ENCODE measurements at places on chromosomes 1 and 21.

- no peak for DNase-seq
Observed at GRCh38 chr1:172451002-172451443, 7.2 kb upstream of the PIGC start.

GRCh38 chr1:182699393-182700350 is 15.3 kb upstream of the RGS8 start:
- no peak for DNase-seq

DNA sequence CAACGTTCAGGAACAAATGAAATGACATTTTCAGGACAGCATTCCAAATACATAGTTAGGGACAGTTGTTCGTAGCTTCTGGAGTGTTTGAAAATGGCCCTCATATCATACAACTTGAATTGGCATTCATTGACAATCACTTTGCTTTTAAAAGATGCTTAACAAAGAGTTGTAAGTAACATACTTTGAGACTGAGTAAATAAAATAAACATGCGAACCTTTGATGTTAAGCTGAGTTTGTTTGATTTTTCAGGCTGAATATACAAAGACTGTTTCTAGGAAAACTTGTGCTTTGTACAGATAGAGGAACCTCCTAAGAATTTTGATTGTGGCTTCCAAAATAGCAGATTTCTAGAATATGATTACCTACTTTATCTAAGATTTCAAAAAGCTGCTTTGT is 45.3 kb downstream of the ITSN1 start:
- DNase-seq: no peak

DNA sequence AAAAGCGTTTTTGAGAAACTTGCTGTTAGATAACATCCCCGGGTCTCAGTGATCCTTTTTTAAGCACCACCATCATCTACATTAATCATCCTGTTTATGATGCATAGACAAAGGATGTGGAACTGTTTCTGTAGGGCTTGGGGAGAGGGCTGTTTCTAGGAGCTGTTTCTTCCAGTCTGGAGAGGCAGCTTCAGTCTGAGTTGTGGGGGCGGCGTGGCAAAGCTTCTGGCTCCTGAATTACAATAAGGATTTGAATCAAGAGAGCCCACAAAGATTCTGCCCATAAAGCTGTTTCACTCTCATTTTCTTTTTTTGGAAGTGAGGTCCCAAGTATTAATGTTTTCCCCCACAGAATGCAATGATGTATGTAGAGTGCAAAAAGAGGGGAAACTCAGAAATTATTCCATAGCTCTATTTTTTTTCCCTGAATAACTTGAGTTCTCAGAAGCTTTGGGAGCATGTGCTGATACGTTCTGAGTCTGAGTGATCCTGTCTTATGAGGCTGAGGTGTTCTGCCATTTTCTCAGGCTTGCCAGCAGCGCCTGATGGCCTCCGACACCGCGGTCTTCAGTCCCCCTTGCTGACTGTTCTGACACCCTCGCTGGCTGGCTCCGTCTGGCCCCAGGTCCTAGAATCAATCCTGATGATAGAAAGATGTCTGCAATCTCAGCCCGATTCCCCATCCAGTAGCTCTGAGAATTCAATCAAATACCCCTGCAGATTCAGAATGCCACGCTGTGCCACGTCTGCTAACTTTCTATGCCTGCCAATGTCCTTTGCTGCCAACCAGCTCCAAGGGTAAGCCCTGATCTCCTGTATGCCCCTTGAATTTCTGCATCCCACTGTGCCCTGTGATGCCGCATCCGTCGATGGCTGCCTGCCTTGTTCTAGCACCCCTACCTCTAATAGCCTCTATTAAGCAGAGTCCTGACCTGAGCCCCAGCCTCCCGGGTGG is 92.4 kb upstream of the AKT3 start:
- no peak for DNase-seq

DNA sequence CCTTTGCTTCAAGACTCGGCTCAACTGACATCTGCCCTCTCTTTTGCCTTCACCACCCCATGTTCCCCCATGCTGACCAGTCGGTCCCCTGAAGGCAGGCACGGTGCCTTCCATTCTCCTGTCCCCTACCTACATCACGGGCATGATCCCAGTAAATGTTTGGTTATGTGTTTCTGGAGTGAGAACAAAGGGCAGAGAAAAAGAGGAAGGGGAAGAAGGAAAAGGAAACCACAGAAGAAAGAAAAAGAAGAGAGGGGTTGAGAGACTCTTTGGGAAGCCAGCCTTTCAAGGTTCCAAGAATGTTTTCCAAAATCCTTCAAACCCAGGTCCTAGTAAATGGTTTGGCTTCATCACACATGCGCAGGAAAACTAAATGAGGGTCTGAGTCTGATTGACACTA is 84.9 kb downstream of the CDC7 start:
- no peak for DNase-seq

DNA sequence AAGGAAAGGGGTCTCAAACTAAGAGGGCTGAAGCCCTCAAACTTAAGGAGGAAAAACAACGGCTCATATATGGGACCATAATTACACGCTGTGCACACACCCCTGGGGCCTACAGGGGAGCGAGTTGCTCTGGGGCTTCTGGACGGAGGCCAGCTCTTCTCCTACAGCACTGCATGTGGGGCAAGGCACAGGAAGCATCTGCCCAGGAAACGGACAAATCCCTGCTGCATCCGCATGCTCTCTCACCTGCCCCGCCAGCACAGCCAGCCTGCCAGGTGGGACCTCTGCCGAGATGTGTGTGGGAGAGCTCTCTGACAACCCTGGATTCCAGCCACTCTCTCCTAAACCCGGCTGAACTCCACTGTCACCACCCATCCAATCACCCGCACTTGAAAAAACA is 54.1 kb downstream of the MRPL37 start:
- DNase-seq: peak; percentile 75

DNA sequence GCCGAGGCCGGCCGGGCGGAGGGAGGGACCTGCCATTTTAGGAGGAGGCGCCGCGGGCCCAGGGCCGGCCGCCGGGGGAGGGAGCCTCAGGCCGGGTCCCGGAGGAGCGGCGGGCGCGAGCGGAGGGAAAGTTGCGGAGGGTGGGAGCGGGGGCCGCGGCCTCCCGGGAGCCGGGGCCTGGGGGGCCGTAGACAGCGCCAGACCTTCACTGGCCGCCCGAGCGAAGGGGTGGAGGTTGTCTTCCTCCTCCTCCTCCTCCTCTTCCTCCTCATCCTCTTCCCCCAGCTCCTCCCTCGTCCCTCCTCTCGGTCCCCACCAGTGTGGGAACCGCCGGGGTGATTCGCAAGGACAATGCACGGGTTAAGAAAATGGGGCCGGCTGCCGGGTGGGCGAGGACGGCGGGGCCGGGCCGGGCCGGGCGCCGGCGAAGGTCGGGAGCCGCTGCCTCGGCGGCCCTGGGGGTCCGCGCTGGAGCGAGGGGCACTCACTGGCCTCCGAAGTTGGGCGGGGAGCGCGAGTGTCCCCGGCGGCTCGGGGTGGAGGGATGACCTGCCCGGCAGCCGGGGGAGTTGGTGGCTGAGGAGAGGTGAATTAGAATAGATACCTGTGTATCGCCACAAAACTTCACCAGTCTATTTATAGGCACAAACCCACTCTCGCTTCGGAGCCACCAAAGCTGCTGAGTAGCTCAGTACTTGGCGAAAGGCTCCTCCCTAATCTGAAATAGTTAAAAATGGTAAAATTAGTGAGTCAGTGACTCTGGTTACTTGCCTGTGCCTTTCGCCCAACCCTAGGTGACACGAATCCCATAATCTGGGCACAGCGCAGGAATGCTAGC is 1.3 kb downstream of the DYRK1A start:
- DNase-seq: no peak

DNA sequence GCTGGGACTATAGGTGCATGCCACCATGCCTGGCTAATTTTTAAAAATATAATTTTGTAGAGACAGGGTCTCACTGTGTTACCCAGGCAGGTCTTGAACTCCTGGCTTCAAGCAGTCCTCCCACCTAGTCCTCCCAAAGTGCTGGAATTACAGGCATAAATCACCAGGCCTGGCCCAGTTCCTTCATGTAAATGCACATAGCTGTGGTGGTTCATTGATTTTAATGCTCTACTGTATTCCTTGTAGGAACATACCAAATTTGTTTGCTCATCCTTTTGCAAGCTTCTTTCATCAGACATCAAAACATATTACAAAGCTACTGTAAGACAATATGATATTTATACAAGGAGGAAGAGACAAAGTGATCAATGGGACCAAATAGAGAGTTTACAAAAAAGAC is 237.5 kb upstream of the ESRRG start:
- DNase-seq: no peak

- DNase-seq: no peak
Observed at GRCh38 chr21:38773099-38774061, 32.3 kb upstream of the ETS2 start.

- DNase-seq: no peak
Observed at GRCh38 chr1:222845763-222846162, 30.9 kb downstream of the DISP1 start.

DNA sequence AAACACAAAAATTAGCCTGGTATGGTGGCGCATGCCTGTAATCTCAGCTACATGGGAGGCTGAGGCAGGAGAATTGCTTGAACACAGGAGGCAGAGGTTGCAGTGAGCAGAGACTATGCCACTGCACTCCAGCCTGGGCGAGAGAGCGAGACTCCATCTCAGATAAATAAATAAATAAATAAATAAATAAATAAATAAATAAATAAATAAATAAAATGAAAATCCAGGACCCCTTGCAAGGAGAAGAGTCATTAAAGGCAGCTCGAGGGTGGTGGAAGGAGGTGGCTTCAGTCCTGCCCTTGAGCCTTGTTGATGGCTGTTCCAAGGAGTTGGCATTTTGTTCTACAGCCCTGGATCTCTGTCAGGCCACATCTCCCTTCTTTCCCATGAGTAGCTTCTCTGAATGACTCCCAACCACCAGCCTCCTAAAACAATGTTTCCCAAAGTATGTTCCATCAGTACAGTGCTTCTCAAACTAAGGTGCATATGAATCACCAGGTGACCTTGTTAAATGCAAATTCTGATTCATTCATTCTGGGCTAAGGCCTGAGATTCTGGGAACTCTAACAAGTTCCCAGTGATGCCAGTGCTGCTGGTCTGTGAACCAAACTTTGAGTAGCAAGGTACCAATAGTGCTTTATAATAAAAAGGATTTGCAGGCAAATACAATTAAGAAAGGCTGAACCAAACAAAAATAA is 99.0 kb downstream of the KCNN3 start:
- DNase-seq: no peak

DNA sequence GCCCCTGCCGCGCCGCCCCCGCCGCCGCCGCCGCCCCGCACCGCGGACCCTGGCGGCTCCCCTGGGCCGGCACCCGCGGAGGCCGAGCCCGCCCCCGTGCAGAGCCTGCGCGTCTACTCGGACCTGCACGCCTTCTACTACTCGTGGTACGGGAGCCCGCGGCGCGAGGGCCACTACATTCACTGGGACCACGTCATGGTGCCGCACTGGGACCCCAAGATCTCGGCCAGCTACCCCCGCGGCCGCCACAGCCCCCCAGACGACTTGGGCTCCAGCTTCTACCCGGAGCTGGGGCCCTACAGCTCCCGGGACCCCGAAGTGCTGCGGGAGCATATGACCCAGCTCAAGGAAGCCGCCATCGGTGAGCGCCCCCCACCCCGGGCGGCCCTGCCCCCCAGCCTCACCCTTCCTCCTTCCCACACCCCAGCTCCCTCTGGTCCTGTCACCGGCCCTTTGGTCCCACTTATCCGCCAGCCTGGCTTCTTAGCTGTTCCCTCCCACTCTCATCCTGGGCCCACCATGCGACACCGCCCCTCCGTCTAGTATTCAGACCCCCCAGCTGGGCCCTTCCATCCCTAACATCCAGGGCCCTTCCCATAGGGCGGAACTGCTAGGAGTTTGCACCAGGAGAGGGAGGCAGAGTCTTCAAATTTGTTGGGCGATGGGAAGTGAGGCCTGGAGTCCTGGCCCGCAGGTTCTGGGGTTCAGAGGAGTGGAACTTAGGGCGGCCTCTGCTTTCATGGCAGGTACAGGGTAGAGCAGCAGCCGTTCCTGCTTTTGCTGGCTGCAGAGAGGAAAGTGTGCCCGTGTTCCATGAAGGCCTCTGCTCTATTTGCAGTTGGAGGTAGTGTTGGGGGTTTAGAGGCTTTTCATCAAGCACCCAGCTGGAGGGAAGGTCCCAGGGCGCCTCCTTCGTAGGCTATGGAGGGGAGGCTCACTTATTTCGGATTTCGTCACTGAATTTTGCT is 1.0 kb downstream of the MANEAL start:
- DNase-seq: no peak

DNA sequence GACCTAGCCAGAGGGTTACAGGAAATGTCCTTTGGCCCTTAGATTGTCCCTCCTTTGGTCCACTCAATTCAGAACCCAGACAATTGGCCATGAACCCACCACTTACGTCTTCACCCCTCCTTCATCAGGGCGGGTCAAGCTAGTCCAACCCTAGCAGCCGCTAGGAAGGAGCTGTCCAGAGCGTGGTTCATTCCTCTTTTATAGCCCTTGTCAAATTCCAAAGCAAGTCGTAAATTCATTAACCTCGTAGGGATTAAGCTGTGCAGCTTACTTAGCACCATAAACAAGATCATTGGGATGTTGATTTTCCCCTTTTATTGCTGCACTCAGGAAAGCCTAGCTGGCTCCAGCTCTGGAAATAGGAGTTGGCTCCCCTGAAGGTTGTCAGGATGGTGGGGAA is 90.1 kb downstream of the TMEM53 start:
- no peak for DNase-seq
